ENCODE measurements at places on chromosomes 16 and 17.

DNA sequence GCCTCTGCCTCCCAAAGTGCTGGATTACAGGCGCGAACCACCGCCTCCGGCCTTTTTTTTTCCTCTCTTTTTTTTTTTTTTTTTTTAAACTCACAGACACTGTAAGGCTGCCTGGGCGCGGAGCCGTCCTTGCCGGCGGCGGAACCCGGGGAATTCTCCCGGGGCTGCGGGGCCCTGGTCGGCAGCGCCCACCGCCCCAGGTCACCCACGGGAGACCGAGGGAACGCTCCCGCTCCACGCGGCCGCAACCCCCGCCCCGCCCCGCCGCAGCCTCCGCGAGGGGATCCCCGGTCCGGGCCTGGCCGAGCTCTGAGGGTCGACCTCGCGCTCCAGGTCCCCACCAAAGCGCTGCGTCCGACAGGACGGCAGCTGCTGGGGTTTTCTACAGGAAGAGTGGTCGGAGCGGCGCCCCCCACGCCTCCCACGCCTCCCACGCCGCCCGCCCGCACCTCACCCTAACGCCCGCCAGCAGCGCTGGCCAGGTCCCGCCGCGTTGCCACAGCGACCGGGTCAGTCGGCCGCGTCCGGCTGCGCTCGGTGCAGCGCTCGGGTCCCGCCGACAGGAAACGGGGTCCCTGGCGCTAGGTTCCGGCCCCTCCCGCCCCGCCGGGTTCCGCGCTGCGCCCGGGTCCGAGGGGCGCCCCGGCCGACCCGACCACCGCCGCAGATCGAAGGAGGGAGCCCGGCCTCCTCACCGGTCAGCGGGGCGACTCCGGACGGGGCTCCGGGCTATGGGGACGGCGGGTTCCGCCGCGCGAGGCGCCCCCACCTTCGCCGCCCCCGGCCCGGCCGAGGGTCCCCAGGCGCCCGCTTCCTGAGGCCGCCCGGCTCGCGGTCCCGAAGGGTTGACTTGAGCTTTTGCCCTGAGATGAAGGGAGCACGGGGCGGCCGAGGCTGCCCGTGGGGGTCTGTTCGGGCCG is at the start of gene CCDC57:
Gene CCDC57 (minus strand): TSS at position 512 of the 920 bp plus-strand sequence. CDS start 10,898 bp downstream, outside the sequence.
- peak; percentile 65 for DNase-seq

DNA sequence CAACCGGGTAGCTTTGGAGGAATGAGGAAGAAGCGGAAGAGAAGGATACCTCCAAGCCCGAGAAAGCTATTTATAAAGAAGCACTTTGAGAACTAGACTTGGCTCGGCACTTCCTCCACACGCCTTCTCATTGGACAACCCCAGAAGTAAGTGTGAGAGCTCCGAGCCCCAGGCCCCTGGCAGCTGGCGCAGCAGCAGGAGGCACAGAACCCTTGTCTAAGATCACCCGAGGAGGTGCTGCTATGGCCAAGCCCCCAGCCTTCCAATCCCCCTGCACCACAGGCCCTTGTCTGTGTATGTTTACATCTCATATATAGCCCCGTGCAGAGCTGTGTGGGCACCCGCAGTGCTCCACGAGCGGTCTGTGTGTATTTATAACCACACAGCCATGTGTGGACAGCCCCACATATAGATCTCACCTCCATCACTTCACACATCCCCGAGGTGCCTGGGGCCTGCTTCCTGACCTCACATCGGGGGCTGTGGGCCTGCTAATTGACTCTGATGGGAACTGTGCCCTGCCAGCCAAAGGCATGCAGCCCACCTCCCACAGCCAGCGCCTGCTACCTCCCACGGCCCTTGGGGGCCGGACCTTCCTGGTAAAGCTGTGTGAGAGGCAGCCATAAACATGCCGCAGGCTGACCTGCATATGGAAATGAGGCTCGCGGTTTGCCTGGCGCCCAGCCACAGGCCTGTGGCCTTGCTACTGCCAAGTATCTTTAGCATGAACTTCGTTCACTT is 96.1 kb downstream of the C17orf67 start:
- DNase-seq: no peak

- no peak for DNase-seq
Measured at GRCh38 chr16:57541754-57542435, 548 bp upstream of the ADGRG5 start.

DNA sequence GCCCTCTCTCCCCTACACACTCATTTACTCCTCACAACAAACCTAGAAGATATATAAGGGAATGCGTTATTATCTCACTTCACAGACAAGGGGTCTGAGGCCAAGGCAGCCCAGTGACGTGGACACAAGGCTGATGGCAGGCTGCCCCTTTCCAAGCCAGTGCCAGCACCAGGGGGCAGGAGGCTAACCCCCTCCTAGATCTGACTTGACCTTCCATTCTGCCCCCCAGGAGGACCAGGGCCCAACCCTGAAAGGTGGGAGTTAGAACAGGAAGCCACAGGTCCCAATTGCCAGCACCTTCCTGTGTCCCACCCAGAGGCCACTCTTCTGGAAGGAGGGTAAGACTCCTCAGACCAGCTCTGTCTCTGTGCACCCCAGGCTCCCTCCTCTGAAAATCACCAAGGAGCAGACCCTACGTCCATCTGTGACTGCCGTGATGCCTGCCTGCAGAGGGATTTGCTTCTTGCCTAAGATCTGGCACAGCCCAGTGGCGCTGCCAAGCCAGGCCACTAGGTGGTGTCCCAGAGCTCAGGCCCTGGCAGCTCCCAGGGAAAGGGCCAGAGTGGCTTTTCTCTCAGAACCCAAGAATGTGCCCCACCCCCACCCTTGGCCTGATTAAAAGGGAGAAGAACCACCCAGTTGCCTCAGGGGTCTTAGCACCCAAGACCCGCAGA is 42.4 kb upstream of the MRPS23 start:
- DNase-seq: peak; percentile 71

- no peak for DNase-seq
Measured at GRCh38 chr17:79258041-79258440, 183.4 kb downstream of the ENGASE start.

DNA sequence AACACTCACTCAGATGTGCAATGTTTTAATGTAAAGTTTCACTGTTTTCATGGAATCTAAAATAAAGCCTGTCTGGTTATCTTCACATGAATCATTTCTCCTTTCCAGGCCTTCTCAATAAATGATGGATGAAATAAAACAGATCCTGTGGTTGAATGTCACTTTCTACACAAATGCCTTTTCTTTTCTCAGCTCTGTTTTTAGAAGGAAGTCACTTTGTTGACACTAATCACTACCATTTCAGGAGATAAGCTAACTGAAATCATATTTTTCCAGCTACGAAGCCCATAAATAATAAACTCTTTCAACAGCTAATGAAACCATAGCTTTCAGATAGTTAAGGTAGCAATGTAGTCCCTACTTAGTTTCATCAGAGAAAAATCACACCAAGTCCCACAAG is 17.9 kb downstream of the NME2 start:
- DNase-seq: no peak

GRCh38 chr17:33892717-33893591 is 362.1 kb upstream of the CCL2 start:
- no peak for DNase-seq

DNA sequence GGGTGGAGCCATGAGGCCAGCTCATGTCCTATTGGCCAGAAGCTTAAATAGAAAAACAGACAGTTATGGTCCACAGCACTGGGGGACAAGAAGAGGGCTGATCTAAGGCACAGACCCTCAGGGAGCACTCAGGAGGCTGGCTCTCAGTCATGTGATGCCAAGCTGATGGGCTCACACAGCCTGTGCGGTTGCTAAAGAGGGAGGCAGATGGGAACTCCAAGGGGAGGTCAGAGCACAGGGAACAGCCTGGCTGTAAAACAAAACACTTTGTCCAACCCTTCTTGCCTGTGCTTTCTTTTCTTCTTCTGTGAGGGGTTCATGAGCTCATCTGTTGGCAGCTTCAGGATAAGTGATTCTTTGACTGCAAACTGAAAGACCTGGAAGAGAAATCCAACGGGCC is 27.2 kb downstream of the CNTNAP1 start:
- no peak for DNase-seq

- no peak for DNase-seq
Measured at GRCh38 chr16:50284131-50284911, 18.0 kb downstream of the ADCY7 start.

DNA sequence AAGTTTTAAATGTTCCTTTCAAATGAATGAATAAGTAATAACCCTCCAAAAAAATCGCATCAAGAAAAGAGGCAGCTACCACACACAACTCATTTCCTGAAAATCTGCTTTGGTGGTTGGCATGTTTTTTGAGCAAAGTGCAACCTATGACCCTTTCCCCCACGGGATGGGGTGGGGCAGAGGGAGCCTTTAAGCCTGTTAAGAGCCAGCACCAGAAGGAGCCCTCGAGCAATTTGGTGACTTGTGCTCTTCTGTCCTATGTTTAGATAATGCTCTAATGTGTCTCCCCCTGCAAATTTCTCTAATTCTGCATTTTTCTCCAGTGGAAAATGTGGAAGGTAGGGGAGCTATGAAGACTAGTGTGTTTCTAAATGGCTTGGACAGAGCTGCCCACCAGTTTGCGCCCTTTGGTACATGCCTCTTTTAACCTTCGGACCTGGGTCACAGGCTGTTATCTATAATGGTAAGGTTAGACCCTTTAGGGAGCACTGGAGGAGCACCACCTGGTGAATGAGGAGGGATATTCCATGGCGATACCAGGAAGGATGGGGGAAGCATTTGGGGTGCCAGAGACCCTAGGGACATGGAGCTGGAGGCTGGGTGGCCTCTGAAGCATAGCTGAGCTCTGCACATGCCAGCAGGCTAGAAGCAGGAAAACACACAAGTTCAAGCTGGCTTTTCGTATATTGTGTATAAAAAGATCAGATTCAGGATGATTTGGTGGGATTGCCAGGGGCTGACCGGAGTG is 1.6 kb downstream of the PYCARD start:
- peak; percentile 32 for DNase-seq

- DNase-seq: no peak
Measured at GRCh38 chr17:83203073-83203471, 123.7 kb downstream of the METRNL start.

DNA sequence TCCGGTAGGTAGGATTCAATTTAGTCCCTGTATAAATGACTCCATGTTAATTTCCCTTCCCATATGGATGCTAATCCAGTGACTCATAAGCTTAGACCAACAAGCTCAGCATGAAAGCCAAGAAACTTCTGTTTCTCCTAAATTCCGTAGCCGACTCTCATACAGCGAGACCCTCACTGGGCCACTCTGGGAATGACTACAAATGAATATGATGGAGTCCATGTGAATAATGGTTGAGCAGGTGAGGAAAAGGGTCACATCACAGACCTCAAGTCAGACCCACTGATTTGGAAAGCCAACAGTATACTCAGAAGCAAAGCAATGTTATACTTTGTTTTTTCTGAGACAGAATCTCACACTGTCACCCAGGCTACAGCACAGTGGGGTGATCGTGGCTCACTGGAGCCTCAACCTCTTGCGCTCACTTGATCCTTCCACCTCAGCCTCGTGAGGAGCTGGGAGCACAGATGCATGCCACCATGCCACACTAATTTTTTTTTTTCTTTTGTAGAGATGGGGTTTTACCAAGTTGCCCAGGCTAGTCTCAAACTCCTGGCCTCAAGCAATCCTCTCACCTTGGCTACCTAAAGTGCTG is 14.6 kb downstream of the RSL1D1 start:
- no peak for DNase-seq

Data from stimulated activated naive CD4-positive, alpha-beta T cell treated with Interleukin-2 at 50 U/mL for 16 hours (primary cell).